ENCODE measurements at places on chromosomes 3 and 15. TPM values are rescaled to one million over a fixed set of nuclear protein-coding genes. Genes with fewer than 3 reads are reported as not detected.

The SKOR1 gene
- total RNA-seq, result 0.23 TPM

DNA sequence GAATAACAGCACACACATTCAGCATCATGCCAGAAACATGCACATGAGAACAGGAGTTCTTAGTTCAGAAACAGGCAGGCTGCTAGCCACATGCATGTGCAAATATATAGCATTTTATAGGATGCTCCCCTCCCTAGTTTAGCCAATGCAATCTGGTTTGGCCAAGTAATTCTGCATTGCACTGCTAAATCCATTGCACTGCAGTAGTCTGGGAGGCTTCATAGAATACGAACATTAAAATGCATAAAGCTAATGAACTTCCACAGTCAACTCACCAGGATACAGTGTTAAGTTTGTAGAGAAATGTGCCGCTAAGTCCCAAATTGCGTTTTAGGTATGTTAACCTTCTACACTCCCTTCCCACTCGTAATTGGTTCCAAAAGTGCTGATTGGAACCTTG is 41.8 kb downstream of the EHHADH start:
- no peak for DNase-seq

- no peak for DNase-seq
These were observed 82.9 kb downstream of the THBS1 start for GRCh38 chr15:39663704-39664250.

The KBTBD13 gene
- total RNA-seq, result not detected

The OSTN gene
- not detected for total RNA-seq

The LRRC31 gene
- not detected for total RNA-seq

The FEZF2 gene
- not detected for total RNA-seq

DNA sequence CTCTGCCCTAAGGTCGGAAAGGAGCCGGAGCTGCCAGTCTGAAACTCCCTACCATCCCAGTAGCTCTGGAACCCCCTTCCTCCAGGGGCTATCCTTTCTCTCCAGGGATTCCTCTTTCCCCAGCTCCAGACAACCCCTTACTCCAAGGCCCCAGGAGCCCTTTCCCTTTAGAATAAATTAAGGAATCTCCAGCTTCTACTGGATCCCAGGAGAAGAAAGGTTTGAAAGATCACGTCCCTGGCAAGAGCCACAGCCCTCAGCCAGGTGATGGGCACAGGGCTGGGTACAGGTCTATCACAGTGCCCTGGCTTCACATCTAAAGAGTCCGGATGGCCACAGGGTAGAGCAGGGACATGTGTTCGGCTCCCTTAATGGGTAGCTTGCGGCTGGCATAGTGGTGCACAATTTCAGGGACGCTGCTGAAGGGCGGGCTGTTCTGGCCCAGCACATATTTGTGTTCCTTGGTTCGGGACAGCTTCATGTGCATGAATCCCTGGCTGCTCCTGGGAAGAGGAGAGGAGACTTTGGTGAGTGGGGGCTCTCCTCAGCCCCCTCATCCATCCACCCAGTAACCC is 20.0 kb downstream of the SHF start:
- DNase-seq, result no peak

- no peak for DNase-seq
These were observed 118.1 kb downstream of the C3orf38 start for GRCh38 chr3:88267847-88268246.
